ENCODE measurements at places on chromosomes 13 and 19.
A peak's percentile ranks its signal among the peaks of the same experiment; 100 is the strongest.

- no peak for DNase-seq
Measured at GRCh38 chr13:33111414-33112110, 95.3 kb downstream of the KL start.

GRCh38 chr19:44643605-44644401 is at the start of gene PVR:
PVR (plus strand) TSS chr19:44643910; CDS start chr19:44644097, 187 bp downstream.
- no peak for DNase-seq

GRCh38 chr19:5719274-5719960 is 529 bp downstream of the LONP1 start:
- DNase-seq: no peak

- DNase-seq: no peak
Measured at GRCh38 chr19:13622766-13623715, 116.8 kb upstream of the CACNA1A start.

- no peak for DNase-seq
Measured at GRCh38 chr13:98919566-98919965, 58.3 kb downstream of the DOCK9 start.

- DNase-seq: no peak
Measured at GRCh38 chr13:95573221-95573620, 20.7 kb downstream of the CLDN10 start.

GRCh38 chr13:30382836-30383525 is 39.3 kb upstream of the UBE2L5 start:
- no peak for DNase-seq

DNA sequence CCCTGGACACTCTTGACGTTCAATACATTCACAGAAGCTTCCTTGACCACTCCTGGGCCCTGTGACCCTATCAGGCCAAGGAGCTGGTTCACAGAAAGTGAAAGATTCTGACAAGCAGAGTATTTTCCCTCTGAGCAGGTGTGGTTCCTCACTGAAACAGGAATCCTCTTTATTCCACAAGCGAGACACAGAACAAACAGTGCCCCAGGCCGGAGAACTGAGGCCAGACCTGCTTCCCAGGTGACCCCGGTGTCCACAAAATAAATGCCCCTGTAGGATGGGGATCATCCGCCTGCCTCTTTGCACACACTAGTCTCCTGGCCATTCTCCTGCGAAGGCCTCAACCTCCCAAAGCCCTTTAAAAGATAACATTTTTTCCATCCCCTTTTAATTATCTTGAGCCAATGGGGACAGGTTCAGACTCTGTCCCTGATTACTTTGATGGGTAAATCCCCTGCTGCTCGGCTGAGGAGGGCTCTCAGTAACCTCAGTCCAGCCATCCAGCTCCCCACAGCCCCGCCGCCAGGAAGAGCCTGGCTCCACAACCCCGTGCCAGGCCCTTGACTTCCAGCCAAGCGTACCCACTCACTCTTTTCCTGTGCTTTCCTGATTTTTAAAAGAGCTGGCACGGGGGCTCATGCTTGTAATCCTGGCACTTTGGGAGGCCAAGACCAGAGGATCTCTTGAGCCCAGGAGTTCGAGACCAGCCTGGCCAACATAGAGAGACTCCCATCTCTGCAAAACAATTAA is 129.1 kb downstream of the FOXO1 start:
- DNase-seq: no peak

DNA sequence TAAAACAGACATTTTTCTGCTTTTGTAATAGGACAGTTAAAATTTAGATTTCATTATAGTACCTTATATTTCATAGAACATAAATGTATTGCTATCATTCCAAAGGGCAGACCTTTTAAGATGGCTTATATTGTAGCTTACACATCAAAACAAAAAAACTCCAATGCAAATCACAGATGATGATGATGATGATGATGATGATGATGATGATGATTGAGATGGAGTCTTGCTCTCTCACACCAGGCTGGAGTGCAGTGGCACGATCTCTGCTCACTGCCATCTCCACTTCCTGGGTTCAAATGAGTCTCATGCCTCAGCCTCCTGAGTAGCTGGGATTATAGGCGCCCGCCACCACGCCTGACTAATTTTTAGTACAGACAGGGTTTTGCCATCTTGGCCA is 189.9 kb upstream of the RNF113B start:
- no peak for DNase-seq

- no peak for DNase-seq
Measured at GRCh38 chr13:83498045-83498444, 384.2 kb downstream of the SLITRK1 start.

DNA sequence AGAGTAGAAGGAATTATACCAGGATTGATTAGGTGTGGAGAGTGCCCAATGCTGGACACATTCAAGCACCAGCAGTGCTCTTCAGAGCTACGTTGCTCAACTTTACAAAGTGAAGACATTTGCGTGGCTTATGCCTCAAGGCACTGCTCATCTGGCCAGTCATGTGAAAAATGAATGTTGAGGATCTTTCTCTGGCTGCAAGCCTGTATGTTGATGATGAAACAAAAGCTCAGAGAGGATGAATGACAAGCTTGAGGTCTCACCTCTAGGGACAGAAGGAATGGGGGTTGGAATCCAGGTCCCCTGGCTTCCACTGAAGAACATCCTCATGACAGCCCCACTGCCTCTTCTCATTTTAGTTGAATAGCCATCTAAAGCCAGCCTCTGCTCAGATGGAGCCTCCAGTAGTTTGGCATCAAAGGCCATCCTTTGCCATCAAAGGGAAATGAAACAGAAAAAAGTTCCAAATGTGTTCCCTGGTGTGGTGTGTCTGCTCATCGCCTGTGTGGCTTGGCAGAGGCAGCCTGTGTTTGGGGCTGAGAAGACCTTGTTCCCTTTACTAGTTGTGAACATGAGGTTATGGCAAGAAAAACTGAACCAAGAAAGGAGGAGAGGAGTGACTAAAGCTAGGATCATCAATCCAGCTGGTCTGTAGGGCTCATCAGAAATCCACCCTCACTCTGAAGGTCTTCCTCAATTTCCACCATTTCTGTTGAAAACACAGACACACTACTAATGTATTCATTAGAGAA is 114.0 kb upstream of the KL start:
- DNase-seq: no peak

- no peak for DNase-seq
Measured at GRCh38 chr13:76800943-76801342, 85.3 kb downstream of the KCTD12 start.

GRCh38 chr19:16928351-16928750 is 39.6 kb downstream of the F2RL3 start:
- DNase-seq: no peak

DNA sequence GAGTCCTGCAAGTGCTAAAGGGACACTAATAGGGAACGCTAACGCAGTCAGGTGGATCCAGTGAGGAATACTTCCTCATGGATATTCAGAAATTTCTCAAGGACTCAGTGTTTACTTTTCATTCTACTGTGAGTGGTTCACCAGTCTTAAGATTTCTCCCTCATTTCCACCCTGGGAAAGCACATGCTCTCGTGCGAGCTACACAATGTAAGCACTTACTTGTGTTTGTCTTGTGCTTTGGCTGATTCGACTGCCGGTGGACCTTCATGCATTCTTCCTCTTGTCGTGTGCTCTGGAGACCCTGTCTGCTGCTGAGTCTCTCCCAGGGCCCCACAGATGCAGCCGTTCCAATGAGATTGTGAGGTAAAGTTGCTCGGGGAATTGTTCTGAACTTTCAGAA is 180.1 kb downstream of the NUFIP1 start:
- DNase-seq: no peak

- no peak for DNase-seq
Measured at GRCh38 chr13:77002590-77003190, 10.8 kb downstream of the CLN5 start.

- DNase-seq: no peak
Measured at GRCh38 chr13:32447894-32448623, 20.1 kb upstream of the N4BP2L1 start.

DNA sequence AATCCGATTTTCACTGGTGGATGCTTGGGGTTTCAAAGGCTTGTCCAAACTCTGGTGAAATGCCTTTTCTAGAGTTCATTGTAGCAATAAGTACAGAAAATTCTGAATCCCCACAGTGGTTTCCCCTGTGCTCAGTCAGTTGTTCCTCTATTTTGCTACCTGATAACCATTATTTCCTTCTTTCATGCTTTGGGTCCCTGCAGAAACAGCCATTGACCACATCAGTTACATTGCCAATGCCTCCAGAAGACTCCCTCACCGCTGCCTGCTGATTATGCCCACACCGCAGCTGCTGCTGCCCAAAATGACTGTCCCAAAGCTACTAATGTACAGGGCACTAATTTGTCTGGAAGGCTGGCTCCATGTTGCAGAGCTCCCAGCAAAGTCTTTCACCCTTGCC is 517.3 kb downstream of the KLF12 start:
- DNase-seq: no peak

DNA sequence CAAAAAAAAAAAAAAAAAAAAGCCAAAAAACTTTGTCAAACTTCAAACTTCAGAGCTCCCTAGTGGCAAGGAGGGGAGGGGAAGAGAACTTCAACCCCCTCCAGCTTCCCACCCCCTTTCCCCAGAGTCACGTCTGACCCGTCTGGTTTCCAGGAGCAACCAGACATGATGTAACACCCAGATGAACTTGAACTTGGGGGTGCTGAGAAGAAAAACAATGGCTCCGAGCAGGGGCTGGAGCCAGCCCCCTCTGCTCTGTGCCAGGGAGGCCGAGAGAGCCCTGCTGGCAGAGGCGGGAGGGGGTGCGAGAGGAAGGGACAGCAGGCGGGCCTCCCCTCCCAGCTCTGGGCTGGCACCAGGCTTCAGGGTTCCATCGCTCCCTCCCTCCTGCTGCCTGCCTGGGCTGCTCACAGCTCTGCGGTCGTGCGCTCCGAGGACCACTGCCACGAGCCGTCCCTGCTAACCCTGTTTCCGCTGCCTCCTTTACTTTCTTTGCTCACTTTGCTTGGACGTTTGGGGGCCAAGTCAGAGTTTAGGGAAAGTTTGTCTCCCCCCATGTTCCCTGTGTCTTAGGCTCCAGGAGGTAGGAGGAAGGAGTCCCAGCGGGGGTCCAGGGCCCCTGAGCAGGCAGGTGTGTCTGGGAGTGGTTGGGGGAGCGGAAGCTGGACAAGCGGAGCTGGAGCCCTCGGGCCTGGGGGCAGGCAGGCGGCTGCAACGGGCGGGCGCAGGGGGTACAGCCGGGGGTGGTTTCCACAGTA is 11.1 kb downstream of the LYL1 start:
- DNase-seq: no peak

GRCh38 chr19:9615844-9616243 is 5.2 kb downstream of the ZNF561 start:
- no peak for DNase-seq

DNA sequence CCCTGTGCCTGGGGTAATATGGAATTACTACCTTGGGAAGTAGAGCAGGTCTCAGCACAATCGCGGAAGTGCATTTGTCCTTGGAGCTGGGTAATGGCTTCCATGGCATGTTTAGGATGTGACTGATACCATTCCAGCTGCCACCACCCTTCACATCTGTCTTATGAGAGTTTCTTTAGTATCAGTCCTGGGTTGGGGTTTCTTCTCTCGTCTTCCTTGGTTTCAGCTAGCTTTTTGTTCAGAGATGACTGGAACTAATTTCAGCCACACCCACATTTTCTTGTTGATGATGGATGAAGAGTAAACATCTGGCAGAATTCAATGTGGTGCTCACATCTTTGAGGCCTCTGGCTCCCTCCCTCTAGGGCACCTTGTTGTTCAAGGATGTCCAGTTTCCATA is 212.9 kb upstream of the SOX21 start:
- DNase-seq: no peak

GRCh38 chr13:106597749-106598395 is 29.9 kb upstream of the ARGLU1 start:
- no peak for DNase-seq

GRCh38 chr13:72820156-72820897 is 38.4 kb downstream of the PIBF1 start:
- no peak for DNase-seq

DNA sequence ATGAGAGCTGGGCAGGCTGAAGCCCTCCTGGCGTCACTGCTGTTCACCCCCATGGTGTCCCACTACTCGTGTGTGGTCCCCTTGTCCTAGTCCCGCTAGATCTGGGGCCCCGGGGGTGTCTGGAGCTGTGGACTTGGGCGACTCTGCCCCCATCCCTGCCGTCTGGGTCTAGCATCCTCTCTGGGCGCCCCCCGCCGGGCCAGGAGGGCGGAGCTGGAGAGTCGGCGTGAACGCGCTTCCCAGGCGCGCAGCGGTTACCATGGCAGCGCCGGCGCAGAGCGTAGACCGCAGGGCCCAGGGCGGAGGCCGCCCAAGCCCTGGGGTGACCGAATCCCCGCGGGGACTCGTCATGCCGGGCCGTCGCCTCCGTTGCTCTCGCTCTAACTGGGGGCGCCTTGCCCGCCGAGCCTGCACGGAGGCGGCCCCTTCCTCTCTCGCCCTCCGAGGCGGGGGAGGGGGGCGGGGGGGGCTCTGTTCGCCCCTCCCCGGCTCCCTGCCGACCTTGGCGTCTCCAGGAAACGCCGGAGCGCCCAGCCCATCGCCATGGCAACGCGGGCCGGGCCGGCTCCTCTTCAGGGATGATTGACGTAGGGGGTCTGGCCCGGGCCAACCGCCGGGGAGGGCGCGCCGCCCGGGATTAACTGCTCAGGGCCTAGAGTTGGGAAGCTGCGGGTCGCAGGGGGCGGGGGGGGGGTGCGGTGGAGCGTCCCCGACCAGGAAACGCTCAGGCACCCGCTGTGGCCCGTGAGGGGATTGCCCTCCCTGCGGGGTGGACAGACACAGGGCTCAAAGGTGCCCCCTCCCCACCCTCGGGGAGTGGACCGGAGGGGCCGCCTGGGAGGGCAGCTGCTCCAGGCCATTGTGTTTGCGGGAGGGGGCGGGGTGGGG is 8.9 kb downstream of the ISYNA1 start:
- peak; percentile 70 for DNase-seq

DNA sequence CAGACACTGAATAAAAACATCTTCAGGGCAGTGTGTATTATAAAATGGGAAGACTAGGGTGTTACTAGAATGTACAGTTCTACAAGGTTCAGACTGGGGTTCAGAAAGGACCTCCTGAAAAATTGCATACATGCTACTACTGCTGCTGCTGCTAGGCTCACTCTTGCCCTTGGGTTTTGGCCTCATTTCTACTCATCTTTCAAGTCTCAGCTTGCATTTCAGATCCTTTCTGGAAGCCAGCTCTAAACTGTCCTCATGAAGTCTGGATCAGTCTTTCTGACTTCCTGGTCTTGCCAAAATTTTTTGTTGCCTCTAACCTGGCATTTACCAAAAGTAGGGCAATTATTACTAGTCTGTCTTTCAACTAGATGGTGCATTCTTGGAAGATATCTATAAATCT is 393.3 kb downstream of the DIAPH3 start:
- no peak for DNase-seq

GRCh38 chr19:19485161-19485997 is 30.0 kb downstream of the TSSK6 start:
- DNase-seq: no peak

DNA sequence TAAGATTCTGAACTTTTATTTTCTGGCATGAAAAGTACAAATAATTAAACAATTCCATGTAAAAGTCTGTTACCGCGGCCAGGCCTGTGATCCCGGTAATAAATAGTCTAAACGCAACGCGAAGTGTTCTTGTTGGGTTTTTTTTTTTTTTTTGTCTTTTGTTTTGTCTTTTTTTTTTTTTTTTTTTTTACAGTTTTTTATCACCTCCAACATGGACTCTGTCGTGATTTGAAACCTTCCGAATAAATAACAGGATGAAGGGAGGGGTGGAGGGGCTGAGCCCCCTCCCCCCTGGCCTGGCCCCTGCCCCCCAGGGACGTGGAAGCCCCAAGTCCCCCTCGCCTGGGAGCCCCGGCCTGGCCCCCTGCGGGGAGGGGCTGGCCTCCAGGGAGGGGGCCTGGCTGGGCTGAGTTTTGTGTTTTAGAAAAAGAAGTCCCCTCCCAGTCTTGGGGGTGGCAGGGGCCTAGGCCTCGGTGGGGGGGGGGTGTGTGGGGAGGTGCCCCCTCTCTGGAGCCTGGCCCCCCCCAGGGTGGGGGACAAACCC is 16.0 kb downstream of the PRKCSH start:
- no peak for DNase-seq

GRCh38 chr19:49692147-49692506 is 1.2 kb downstream of the CPT1C start:
- no peak for DNase-seq
